ENCODE measurements at places on chromosomes 3 and 15.

GRCh38 chr3:148924562-148924961 is 59.5 kb downstream of the CPA3 start:
- no peak for DNase-seq

GRCh38 chr15:92521624-92522008 is 127.9 kb downstream of the ST8SIA2 start:
- DNase-seq = no peak

GRCh38 chr3:56795097-56795828 is 6.5 kb downstream of the ARHGEF3 start:
- no peak for DNase-seq

- DNase-seq = no peak
Observed at GRCh38 chr3:59607656-59608055, 557.8 kb upstream of the CFAP20DC start.

DNA sequence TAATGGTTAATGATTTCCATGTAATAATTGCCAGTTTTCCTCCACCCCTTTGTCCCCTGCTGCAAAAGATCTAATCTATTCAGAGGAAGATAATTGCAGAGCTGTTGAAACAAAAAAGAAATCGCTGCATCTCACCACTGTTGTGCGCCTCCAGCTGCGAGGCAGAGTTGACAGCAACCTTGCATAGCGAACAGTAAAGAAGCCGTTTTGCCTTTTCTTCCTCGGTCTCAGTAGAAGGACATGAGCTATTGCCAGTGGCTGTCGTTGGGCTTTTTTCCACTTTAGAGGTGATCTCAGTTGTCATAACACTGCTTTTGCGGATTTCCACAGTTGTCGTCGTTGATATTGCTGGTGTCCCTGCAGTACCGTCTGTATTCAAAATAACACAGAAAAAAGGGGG is 314.2 kb downstream of the ZNF385D start:
- no peak for DNase-seq
